Stimulated activated naive CD8-positive, alpha-beta T cell treated with anti-CD3 and anti-CD28 coated beads, Interleukin-15, amount 100 ng/mL, for 72 hours (primary cell): ENCODE measurements at places on chromosomes 16 and 17.

DNA sequence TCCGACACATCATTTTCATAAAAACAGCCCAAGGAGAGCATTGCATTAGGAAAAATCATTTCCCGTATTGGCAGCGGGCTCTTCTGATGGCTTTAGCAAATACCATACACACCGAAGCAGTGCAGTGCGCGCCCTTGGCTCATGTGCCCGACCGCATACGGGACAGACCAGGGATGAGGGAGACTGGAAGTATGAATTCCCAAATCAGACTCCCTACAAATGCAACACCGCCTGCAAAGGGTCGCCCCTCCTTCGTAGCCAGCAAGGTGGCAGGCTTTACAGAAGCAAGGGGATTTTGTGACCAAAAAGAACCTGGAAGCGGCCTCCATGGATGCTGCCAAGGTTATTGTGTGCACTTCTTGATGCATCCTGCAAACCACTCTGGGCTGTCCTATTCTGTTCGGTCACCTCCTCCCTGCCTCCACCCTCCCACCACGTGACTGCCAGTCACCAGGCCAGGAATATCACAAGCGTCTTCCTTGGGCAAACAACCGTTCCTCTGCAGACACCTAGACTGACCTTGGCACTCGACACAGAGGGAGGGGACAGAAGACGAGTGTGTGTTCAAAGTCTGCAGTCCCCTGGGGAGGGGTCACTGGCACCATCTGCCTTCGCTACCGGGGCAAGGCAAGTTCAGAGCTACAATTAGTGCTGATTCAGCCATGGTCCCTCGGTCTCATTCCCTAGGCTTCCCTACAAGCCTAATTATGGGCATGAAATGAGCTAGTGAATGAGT is 460.4 kb downstream of the SLC39A11 start:
- DNase-seq = no peak

GRCh38 chr17:30550512-30551273 is 73.5 kb downstream of the GOSR1 start:
- DNase-seq = no peak

GRCh38 chr16:88515371-88515770 is 54.8 kb upstream of the ZC3H18 start:
- DNase-seq = no peak

DNA sequence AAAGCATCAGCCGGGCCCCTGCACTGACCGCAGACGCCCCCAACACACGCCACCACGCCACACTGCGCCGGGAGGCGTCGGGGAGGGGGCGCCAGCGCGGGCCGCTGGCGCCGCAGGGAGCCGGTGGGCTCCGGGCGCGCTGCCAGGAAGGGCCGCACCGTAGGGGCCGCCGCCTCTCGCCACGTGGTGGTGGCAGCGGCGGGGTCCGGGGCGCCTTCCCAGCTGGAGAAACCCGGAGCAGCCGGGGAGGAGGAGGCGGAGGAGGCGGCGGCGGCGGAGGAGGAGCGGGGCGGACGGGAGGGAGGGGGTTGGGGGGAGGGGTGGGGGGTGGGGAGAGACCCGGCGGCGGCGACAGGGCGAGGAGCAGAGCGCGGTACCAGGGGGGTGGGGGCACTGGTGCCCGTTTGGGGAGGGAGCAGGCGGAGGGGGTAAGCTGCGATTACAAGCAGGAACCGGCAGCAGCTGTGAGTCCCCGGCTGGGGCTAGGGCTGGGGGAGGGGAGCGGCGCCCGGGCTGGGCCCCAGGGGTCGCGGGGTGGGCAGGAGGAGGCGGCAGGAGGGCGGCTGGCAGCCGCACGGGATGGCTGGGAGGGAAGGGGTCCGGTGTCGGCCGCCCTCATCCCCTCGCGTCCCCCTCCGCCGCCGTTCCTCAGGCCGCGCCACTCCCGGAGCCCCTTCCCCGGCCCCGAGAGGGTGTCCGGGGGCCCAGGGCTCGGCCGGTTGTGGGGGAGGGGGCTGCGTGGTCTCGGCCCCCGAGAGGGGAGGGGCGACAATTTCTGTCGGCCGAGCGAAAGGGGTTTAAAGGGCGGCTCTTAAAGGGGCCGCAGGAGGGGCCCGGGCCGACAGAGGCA is at the start of gene TBKBP1:
Gene TBKBP1 (plus strand): TSS at position 431 of the 850 bp plus-strand sequence. CDS start 1,952 bp downstream, outside the sequence.
- peak; percentile 69 for DNase-seq

DNA sequence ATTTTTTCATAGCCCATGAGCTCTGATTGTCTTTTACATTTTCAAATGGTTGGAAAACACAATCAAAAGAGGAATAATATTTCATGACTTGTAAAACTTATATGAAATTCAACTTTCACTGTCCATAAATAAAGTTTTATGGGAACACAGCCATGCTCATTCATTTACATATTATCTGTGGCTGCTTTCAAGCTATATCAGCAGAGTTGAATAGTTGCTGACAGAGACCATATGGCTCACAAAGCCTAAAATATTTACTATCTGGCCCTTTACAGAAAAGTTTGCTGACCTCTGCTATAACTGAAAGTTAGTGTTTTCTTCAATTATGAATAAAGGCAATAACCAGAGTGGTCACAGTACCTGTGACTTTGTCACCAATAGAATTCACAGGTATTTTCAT is 128.2 kb upstream of the GNAO1 start:
- no peak for DNase-seq
